ENCODE measurements at places on chromosomes 4 and X.

GRCh38 chr4:16229604-16230003 lies 3.3 kb upstream of the TAPT1 start:
- no peak for DNase-seq

GRCh38 chrX:44105228-44105913 lies 132.2 kb upstream of the NDP start:
- DNase-seq = no peak

- DNase-seq = no peak
These were observed 97.0 kb downstream of the AGTR2 start for GRCh38 chrX:116267511-116268040.

- no peak for DNase-seq
These were observed 26.8 kb downstream of the MGST2 start for GRCh38 chr4:139692309-139693012.

GRCh38 chr4:76380561-76380960 lies 40.4 kb downstream of the CCDC158 start:
- DNase-seq = no peak

DNA sequence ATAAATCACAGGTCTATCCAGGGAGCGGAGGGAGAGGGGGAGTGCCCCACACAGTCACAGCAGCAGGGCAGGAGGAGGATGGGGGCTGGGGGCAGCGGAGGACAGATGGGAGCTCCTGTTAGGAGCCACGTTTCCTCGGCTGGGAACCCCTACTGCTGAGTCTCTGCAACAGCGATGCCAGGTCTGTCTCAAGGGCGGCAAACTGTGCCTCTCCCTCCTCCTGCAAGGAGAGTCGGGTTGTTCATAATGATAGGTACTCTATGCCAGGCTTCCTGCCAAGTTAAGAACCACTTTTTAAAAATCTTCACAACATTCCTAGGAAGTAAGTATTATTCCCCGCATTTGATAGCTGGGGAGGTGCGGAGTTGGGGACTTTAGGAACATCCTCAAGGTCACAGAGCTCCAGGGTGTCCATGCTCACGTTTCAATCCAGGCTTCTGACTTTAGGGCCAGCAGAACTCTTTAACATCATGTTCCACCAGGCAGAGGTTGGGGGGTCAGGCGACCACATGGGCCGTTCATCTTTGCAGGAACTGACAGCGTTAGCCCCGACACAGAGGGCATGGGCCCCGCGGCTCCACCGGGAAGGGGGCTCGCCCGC lies 98.3 kb upstream of the MAML3 start:
- DNase-seq = no peak

DNA sequence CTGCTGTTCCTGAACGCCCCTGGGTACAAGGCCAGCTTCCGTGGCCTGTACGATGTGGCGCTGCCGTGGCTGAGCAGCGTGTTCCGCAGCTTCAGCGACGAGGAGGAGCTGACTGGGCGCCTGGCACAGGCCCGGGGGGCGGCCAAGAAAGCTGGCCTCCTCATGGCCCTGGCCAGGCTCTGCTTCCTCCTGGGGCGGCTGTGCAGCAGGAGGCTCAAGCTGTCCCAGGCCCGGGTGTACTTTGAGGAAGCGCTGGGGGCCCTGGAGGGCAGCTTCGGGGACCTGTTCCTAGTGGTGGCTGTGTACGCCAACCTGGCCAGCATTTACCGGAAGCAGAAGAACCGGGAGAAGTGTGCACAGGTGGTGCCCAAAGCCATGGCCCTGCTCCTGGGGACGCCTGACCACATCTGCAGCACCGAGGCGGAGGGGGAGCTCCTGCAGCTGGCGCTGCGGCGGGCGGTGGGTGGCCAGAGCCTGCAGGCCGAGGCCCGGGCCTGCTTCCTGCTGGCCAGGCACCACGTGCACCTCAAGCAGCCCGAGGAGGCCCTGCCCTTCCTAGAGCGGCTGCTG lies 28.2 kb downstream of the SH3TC1 start:
- no peak for DNase-seq

- DNase-seq = no peak
These were observed 3.3 kb downstream of the COL4A5 start for GRCh38 chrX:108442901-108443464.

- no peak for DNase-seq
These were observed 12.9 kb upstream of the C4orf54 start for GRCh38 chr4:99670409-99671073.

DNA sequence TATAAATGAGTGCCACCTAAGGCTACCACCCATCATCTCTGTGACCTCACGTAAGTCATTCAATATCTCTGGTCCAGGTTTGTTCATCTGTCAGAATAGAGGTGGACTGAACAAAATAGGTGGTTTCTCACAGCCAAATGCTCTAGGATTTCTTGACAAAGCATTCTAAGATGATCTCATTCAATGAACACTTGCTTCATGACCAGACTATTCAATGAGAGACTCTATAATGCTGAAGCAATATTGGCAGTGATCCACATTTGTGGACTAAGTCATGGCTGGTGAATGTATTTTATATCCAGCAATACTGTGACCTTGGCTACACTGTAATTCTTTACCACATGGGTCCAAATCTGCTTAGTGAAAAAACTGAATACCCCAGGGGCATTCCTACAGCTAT lies 37.9 kb downstream of the LDB2 start:
- no peak for DNase-seq

GRCh38 chr4:16212138-16212782 lies 14.0 kb downstream of the TAPT1 start:
- DNase-seq = peak; percentile 42

DNA sequence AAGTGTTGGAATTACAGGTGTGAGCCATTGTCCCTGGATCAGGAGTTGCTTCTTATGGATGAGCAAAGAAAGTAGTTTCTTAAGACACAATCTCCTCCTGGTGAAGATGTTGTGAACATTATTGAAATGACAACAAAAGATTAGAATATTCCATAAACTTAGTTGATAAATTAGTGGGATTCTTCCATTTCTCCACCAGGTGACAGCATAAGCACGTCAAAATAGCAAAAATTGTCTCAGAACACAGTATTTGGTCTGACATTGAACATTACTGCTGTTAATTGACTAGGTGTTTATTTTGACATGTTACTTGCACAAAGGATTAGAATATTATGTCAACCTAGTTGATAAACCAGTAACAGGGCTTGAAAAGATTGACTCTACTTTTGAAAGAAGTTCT lies 21.6 kb downstream of the CLDN34 start:
- DNase-seq = no peak

DNA sequence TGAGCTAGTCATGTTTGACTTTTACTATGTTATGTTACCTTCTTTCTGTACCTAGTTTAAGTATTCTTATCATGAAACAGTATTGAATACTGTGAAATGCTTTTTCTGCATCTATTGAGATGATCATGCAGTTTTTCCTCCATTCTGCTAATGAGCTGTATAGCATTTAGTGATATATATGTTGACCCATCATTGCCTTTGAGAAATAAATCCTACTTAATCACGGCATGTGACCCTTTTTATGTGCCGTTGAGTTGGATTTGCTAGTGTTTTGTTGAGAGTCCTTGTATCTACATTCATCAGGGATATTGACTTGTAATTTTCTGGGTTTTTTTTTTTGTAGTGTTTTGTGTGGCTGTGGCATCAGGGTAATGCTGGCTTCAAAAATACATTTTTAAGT lies 537.7 kb upstream of the AADAT start:
- DNase-seq = no peak

DNA sequence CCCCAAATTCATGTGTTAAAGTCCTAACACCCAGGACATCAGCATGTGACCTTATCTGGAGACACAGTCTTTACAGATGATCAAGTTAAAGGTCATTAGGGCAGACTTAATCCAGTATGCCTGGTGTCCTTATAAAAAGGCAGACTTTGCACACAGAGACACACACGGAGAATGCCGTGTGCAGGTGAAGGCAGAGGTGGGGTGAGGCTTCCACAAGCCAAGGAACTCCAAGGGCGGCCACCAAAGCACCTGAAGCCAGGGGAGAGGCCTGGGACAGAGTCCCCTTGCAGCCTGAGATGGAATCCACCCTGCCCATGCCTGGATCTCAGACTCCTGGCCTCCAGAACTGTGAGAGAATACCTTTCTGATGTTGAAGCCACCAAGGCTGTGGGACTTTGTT lies 26.1 kb upstream of the SORCS2 start:
- no peak for DNase-seq

GRCh38 chr4:3071811-3072210 lies 2.5 kb downstream of the HTT-AS start:
- DNase-seq = no peak

- no peak for DNase-seq
These were observed 38.7 kb upstream of the PDK3 start for GRCh38 chrX:24426340-24426913.

DNA sequence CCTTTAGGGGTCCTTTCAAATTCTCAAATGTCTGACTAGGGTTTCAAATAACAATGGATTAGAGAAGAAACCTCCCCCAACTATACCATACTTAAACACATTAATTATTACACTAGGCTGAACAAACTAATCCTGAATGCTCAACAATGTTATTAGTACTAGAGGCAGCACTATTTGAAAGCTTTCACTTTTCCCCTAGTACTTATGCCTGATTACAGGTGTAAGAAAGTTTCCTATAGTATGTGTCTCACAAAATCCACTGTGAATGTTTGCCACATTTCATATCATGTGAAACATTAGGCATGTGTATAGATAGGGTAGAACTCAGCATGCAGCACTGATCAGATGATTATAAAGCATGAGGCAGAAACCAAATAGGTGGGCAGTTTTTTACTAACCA lies 336.2 kb downstream of the ZNF674 start:
- no peak for DNase-seq

- DNase-seq = no peak
These were observed 68.3 kb downstream of the AFAP1 start for GRCh38 chr4:7871356-7871755.

DNA sequence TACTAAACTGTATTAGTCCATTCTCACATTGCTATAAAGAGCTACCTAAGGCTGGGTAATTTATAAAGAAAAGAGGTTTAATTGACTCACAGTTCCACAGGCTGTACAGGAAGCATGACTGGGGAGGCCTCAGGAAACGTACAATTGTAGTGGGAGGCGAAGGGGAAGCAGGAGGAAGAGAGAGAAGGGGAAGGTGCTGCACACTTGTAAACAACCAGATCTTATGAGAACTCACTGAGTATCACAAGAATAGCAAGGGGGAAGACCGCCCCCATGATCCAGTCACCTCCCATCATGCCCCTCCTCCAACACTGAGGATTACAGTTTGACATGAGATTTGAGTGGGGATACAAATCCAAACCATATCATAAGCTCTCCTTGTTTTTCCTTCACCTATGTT lies 40.9 kb downstream of the RPA4 start:
- DNase-seq = no peak

GRCh38 chrX:26146024-26146423 lies 7.9 kb downstream of the MAGEB18 start:
- no peak for DNase-seq

DNA sequence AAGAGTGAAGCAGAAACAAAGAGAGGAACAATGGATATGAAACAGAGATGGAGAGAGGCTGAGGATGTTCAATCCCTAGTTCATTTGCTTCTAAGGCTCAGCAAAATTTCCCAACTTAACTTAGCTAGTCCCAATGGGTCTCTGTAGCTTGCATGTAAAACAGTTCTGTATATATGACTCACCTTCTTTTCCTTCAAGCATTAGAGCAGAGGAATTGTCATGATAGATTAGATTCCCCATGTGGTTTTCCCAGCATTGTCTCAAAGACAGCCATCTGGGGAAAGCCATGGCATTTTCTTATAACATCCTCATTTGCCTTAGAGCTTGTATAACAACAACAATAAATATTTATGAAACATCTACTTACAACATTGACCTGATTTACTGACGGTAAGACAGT lies 93.9 kb upstream of the GATB start:
- DNase-seq = no peak

GRCh38 chr4:169201222-169202144 lies 69.3 kb downstream of the SH3RF1 start:
- DNase-seq = no peak

DNA sequence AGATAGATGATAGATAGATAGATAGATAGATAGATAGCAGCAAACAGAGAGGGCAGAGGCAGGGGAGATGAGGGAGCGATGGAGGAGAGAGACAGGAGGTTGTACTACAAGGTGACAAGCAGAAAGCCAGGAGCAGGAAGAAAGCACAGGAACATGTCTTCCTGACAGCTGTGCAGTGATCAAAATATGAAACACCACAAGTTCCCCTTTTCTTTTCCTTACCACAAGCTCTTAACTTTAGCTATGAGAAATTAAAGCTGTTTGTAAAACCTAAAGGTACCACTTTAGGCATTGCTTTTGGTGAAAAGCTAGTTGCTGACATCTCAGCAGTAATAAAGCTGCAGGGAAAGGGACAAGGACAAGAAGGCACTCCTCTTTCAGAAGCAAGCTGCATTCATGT lies 9.1 kb upstream of the MAGED4B start:
- DNase-seq = peak; percentile 8

- peak; percentile 23 for DNase-seq
These were observed 138.6 kb downstream of the AMELX start for GRCh38 chrX:11431786-11432185.
